ENCODE measurements at places on chromosomes 1 and 21. TPM values are rescaled to one million over a fixed set of nuclear protein-coding genes. Genes with fewer than 3 reads are reported as not detected.

DNA sequence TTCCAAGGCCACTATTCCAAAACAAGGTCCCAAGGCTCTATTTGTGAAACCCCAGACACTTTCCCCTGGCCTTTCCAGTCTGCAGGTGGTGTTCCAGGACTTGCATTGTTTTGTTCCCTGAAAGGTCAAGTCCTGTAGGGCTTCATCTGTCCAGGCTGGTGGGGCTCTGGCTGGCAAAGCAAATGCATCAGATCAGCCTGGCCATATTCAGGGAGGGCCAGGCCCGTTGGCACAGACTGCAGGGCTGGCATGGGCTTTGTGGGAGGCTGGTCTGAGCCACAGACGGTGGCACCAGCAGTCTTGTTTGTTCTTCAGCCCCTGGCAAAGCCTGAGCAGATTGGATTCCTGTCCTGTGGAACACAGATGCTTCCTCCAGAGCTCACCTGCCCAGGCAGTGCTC, 93.0 kb downstream of the SPATA46 start:
- no peak for DNase-seq

GRCh38 chr1:154720328-154721297, 112.6 kb upstream of the ADAR start:
- DNase-seq: no peak

Gene PRPF38A
- polyA plus RNA-seq: 16.2 TPM

Gene RPL5
- polyA plus RNA-seq: 885 TPM

Gene LDLRAD1
- polyA plus RNA-seq: not detected

GRCh38 chr1:29355375-29355774, 119.1 kb downstream of the PTPRU start:
- no peak for DNase-seq

DNA sequence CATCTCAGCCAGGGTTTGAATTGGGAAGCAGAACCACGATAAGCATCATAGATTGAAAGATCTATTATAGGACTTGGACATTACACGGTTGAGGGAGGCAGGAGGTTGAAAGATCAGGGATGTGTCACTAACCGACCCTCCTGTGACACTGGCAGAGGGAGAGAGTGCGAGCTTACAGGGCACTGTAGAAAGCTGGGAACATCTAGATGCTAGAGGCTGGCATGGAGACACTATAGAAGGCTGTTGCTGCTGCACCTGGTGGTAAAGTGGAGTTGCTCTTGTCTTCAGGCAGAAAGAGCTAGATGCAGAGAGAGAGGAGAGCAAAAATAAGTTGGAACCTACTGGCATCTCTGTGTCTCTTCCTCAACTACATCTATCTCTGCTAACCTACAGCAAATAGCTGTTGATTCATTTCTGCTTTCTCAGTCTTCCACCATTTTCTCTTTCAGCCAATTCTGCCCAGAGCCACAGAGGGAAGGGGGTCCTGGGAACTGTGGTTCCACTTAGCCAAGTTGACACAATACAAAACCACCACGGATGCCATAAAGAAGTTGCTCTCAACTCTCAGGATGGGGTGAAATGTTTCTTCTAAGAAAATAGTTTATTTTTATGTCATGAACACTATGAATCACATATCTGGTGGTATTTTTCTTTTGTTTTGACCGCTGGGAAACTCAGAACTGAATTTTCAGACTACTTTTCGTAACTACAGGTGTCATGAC, 155.9 kb downstream of the ZNF281 start:
- DNase-seq: no peak

Gene TRIM58
- polyA plus RNA-seq: 0.08 TPM

- no peak for DNase-seq
Measured at GRCh38 chr1:5349526-5349925, 642.7 kb downstream of the NPHP4 start.

Gene MEX3A
- polyA plus RNA-seq: 0.42 TPM

Gene RCSD1
- 10.4 TPM for polyA plus RNA-seq

Gene TFF2
- polyA plus RNA-seq: not detected

- peak; percentile 93 for DNase-seq
Measured at GRCh38 chr1:41003640-41004220, 17.8 kb downstream of the SLFNL1 start.

DNA sequence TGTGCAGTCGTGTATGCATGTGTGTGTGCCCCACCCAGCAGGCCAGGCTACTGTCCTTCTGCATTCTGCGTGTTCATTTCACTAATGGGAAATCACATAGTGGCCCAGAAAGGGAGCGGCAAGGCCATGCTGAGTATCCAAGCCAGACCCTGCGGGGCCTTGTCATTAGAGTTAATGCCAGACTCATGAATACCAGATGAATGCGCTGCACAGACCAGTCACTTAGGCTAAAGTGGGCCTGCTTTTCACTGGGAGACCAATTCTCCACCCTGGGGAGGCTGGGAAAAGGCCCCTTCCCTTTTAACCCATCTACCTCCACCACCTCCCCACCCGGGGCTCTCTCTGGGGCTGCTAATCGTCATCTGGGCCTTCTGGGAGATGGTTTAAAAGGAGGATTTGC, 17.0 kb upstream of the GRIK3 start:
- no peak for DNase-seq

- peak; percentile 83 for DNase-seq
Measured at GRCh38 chr1:94247138-94248094, 10.0 kb upstream of the ARHGAP29 start.

DNA sequence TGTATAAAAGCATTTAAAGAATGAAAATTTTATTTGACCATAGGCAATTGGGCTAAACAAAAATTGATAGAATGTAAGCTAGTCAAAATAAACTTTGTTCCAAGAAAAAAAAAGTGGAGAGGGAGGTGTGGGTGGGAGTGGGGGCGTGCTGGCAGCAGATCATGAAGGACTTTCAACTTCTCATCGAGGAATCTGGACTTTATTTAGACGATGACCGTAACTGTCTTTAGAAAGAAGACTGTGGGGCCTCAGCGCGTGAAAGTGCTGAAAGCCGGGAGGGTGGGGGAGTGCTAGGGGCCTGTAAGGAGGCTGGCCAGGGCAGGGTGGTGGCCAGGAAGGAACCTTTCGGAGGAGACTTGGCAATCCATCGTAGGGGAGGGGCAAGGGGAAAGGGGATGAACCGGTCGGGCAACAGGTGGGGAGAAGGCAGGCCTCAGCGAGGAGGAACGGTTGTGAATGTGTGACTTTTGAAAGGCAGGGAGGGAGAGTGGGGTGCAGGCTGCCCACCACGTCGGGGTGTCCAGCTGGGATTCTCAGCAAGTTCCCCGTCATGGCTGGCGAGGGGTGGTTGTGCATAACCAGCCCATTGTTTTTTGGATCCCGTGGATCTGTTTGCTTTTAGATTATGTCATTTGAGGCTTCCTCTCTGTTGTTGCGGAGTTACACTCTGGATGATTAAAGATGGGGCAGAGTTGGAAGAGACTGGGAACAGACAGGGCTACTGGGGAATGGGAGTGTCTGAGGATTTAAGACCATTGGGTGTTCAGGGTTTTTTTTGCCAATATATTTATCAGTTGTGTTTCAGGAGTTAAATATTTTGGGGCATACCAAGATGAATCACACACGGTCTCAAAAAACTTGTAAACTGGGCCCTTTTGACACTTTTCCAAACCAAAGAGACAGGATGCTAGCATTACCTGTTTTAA, 35.5 kb downstream of the HUNK start:
- no peak for DNase-seq

DNA sequence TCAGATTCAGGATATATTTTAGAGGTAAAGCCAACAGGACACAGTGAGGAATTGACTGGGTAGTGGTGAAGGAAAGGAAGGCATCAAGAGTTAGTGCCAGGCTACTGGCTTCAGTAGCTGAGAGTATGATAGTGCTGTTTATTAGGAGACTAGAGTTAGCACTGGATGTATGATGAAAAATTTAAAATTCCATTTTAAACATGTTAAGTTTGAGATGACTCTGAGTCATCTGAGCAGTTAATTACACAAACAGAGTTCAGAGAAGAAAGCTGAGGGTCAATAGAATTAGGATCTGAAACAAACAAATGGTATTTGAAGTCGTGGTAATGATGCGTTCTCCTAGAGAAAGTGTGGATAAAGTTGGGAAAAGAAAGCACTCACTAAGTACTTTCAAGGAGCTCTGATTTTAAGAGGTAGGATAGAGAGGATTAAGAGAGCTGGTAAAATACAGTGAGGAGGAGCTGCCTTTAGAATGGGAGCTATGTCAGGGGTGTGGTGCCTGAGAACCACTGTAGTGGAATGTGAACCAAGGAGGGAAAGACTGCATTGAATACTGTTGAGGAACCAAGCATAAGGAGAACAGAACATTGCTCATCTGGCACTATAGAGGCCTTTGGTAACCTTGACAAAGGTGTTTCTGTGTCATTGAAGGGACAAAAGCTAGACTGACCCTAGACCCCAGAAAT, 21.7 kb upstream of the SHCBP1L start:
- DNase-seq: no peak

- no peak for DNase-seq
Measured at GRCh38 chr1:28510970-28511440, 5.2 kb downstream of the RCC1 start.

DNA sequence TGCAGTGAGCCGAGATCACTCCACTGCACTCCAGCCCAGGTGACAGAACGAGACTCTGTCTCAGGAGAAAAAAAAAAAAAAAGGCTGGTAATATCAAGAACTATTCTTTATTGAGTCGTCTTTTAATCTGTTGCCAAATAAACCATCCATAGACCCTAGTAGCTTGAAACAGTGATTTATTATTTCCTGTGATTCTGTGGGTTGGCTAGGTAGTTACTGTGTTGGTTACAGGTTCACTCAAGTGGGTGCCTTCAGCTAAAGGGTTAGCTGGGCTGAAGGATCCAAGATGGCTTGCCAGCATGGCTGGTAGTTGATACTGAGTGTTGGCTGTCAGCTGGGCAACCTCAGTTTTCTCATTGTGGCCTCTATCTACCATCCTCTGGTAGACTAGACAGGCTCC, 9.2 kb downstream of the TLCD4 start:
- no peak for DNase-seq

GRCh38 chr1:206897175-206897574, at the start of gene IL24:
Gene IL24, plus strand, starts transcription at chr1:206897443. Its CDS starts 390 bp downstream, at chr1:206897833.
- no peak for DNase-seq

GRCh38 chr1:242828199-242828598, 303.7 kb upstream of the PLD5 start:
- DNase-seq: no peak

DNA sequence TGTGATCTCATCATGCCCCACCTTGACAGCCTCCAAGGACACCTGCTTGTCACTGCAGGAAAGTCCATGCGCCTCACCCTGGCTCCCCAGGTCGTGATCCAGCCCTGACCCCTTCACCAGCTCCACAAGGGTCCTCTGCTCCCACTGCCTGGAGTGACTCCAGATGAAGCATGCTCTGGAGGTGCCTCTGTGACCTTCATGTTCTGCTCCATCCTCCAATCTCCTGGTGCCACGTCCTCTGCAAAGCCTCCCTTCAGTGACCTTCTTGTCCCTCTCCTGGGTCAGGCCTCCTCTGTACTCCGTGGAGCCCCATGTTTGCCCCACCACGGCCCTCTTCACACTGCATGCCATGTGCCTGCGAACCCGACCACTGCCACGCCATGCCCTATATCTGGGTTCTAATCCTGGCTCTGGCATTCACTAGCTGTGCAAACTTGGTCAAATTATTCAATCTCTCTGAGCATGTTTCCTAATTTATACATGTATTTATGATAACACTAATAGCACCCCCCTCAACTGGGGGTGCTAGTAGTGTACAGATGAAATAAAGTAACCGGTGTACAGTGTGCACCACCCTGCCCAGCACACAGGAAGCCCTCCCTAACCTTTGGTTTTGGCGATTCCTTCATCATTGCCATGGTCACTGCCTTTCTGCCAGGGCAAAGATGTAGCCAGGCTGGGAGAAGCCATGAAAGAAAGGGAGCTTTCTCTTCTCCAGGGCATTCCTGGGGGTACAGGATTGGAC, 77.4 kb downstream of the STUM start:
- DNase-seq: peak; percentile 44

- DNase-seq: no peak
Measured at GRCh38 chr1:41152622-41153044, 89.5 kb downstream of the SCMH1 start.

Gene PIK3R3
- polyA plus RNA-seq: 16.7 TPM

DNA sequence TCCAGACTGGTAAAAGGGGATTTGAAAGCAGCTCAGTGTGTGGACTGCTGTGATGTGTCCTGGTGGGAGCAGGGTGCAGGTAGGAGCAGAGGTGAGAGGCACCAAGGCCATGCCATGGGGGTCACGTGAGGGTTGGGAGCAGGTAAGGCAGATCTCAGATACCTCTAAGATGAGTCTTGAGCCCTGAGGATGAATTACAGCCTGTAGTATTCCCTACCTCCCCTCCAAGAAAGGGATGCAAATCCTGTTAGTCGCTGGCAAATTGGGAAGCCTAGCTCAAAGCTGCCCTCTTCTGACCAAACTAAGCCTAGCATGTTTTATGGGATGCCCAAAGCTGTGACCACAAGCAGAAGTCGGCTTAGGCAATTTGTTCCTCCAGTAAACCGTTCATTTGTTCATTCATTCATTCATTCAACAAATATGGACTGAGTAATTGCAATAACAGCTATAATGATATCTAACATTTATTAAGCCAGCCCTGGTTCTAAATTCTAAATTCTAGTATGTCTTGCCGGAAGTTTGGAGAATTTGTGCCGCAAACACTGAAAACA, 3.9 kb upstream of the NUAK2 start:
- no peak for DNase-seq

- no peak for DNase-seq
Measured at GRCh38 chr21:24395320-24395923, 1211.9 kb downstream of the MRPL39 start.

GRCh38 chr1:79005945-79006344, 585 bp downstream of the ADGRL4 start:
- DNase-seq: no peak

DNA sequence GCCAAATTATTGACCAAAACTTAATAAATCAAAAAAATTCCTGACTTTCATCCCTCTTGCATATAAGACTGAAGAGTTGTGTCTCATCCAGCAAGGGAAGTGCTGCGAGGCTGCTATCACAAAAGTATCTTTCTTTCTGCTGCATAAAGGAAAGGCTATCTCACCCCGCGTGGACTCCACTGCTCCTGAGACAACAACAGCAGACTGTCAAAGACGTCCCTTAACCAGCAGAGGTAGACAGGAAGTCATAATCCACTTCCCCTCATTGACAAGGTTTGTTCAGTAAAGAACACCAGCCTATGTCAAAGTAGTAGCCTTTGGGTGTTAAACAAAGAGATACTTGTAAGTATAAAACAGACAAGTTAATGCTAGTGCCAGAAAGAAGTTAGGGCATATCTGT, 29.4 kb downstream of the VPS26C start:
- no peak for DNase-seq

Gene FCRL2
- polyA plus RNA-seq: not detected

GRCh38 chr21:20997636-20998455, at the start of gene NCAM2:
Gene NCAM2, plus strand, starts transcription at chr21:20998409.
- peak; percentile 72 for DNase-seq

Gene ATP1A4
- 1.3 TPM for polyA plus RNA-seq

GRCh38 chr1:117967881-117968280, 38.3 kb downstream of the WDR3 start:
- no peak for DNase-seq
